Posterior vena cava (tissue), 2 donors: ENCODE measurements at places on chromosomes 11 and 22.

DNA sequence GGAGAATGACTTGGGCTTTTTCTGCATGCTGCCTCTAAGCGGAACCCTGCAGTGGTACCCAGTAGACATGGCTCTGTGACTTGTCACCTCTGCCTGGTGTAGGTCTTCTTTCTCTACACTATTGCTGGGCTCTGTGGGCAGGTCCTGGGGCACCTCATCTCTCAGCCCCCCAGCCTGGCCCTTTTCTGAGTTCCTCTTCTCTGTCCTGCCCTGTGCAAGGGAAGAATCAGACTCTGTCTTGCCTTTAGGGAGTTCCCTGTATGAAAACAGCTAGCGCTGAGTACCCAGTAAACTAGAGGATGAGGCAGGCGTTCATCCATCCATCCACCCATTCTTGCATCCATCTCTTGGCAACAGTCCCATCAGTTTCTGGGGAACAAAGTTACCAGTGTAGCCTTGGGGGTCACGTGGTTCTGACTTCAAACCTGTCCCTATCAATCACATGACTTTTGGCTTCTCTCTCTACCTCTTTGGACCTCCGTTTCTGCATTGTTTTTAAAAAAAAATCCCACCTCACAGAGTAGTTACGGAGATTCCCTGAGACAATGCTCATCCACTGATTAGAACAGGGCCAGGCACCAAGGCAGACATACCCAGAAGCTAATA is 86.4 kb upstream of the WNT11 start:
- no peak for DNase-seq

DNA sequence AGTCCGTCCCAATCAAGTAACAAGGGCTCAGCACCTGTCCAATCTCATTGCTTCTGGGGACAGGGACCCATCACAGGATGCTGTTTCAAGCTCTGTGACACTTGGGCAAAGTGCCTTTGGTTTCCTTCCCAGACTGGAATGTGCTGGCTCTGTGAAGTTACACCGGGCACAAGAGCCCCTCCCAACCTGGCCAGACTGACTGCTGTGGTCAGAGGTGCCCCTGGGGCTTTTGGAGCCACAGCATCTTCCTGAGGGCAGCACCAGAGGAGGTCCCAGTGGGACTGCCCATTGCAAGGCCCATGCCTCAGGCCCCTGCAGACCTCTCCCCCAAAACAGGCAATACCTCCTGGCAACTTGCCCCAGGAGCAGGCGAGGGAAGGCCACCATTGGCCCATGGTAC is 155.2 kb upstream of the GRK3 start:
- DNase-seq: peak; percentile 45

DNA sequence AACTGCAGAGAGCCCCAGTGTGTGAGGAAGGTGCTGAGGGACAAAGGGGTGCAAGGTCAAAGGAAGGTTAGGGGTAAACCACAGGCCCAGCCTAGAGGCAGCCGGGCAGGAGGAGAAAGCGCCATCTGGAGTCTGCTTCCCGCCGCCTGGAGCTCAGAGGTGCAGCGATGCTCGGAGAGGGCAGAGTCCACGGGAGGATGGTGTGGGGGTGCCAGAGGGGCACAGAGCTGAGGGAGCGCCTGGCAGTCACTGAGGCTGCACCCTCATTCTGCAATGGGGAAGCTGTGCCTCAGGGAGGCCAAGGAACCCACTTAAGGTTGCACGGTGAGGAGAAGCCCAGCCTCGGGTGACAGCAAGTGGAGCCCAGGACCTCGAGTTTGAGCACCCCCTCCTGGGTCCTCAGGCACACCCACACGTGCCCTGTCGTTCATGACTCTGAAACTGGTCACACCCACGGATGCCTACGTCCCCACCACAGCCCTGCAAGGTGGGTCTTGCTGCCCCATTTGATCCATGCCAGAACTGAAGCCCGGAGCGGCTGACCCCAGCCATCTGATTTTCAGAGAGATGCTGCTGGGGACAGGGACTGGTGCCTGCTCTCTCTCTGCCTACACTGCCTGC is 1.6 kb downstream of the IL2RB start:
- DNase-seq: no peak

DNA sequence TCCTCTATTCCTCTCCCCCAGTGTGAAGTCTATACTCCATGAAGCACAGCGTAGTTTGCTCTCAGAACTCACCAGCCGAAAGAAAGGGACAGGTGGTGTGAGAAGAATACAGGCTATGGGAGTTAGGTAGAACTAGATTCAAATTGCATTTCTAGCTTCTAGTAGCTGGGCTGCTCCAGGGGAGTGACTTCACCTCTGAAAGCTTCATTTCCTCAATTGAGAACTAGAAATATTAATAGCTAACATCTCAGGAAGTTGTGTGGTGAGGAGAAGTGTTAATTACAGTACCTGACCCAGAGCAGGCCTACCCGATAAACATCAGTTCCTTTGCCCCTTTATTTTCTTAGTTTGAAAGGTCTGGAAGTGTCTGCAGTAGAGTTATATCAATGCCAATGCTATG is 484.7 kb upstream of the TENM4 start:
- DNase-seq: no peak

DNA sequence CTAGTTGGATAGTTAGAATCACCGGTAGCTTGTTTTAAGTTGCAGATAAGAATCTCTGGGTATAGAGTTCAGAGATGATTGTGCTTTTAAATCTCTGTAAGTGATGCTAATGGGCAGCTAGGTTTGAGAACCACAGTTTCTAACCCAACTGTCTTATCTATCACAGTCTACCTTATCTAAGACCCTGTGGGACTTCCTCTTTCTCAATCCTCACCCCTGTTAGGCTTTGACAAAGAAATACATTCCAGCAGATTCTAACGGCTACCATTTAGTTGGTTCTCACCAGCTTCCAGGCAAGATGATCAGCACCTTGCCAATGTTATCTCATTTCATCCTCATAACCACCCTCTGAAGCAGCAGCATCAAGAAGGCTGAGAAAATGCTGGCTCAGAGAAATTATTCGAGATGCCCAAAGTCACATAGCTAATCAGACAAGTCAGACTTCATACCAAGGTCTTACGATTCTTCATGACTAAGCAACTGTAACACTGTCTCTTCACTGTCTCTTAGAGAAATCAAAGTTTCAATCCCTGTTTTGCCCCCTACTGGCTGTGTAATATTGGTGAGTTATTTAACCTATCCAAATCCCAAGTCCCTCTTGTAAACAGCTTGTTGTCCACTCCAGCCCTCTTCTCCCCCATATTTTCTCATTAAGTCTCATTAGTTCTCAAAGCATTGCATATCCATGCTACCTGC is 192.4 kb upstream of the API5 start:
- DNase-seq: no peak

DNA sequence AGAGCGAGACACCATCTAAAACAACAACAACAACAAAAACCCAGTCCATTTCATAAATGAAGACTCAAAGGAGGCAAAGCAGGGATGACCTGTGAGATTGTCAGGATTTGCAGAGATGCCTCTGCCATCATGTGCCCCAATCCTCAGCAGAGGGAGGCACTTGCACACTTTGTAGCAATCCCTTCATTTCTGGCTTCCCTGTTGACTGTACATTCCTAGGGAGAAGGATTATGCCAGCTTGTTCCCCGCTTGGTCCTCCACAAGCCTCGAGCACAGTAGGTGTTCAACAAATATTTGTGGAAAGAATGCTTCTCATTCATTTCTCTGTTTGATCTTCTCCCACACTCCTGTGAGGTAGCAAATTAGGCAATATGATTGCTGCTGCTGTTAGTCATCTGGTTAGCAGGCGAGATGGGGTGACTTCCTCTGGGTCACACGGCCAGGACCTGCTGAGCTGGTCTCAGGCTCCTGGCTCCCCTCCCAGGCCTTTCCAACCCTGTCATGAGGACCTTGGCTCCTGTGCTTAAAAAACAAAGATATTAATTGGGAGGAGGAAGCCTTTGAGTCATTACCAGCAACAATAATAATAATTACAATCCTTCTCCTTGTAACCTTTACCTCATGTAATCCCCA is 34.1 kb downstream of the LIF start:
- peak; percentile 94 for DNase-seq

DNA sequence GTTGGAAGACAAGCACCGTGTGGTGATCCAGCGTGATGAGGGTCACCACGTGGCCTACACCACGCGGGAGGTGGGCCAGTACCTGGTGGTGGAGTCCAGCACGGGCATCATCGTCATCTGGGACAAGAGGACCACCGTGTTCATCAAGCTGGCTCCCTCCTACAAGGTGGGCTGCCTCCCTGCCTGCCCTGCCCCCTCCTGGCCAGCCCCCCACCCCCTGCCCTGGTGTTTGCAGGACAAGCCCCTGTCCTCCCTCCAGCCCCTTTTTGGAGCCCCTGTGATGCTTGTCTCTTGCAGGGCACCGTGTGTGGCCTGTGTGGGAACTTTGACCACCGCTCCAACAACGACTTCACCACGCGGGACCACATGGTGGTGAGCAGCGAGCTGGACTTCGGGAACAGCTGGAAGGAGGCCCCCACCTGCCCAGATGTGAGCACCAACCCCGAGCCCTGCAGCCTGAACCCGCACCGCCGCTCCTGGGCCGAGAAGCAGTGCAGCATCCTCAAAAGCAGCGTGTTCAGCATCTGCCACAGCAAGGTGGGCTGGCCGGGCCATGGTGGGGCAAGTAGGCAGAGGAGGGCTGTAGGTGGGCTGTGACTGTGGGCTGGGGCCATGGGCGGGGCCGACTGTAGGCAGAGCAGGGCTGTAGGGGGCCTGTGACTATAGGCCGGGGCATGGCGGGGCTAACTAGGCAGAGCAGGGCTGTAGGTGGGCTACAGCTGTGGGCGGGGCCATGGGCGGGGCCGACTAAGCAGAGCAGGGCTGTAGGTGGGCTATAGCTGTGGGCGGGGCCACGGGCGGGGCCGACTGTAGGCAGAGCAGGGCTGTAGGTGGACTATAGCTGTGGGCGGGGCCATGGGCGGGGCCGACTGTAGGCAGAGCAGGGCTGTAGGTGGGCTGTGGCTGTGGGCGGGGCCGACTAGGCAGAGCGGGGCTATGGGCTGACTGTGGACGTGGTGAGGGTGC is 13.6 kb downstream of the MUC2 start:
- DNase-seq: peak; percentile 83

DNA sequence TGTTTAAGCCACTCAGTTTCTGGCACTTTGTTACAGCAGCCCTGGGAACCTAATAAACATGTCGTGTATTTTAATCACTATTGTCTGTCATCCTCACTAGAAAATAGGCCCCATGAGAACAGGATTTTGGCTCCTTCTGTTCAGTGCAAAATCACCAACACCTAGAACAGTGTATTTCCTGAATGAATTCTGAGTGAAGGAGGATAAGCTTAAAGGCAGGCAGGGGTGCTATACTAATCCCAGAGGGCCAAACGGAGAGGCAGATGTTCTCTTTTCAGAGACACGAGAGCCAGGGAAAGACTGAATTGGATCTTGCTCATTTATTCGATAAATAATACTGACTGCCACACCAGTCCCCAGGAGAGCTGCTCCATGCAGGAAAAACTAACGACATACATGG is 10.4 kb downstream of the SMCO4 start:
- DNase-seq: no peak

DNA sequence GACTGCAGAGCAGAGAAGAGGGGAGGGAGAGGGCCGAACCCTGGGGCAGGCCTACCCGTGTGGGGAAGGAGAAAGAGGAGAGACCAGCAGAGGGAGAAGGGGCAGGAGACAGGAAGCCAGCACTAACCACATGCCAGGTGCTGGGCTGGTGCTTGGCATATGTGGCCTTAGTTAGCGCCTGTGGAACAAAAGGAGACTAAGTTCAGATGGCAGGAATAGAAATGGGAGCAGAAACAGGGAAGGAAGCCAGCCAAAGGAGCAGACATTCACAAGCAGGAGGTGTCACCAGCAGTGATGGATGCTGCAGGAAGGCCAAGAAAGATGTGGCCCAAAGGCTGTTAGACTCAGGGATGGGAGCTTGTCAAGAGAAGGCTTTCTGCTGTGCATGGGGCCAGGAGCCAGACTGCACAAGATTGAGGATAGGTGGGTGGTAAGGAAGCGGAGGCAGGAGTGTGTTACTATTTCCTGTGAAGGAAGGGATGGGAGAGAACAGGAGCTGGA is 26.7 kb downstream of the TREH start:
- DNase-seq: peak; percentile 37

DNA sequence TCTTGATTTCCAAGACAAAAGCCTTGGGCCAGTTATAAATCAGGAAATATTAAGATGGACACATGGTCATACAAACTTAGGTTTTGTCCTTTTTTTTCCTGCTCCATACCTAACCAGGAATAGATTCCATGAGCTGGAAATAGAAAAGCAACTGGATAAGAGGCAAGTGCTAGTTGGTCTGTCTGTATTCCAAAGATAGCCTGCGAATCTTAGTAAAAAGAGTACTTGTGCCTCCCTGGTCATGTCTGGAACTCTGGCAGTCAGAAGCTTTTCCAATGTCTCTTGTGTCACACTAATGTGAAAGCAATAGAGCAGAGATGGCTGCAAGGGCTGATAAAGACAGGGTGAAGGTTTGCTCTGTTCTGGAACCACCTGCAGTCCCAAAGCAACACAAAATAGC is 590.2 kb upstream of the ANO5 start:
- no peak for DNase-seq

GRCh38 chr11:134758342-134758931 is 346.4 kb upstream of the B3GAT1 start:
- DNase-seq: no peak

GRCh38 chr22:19626666-19627065 is 87.6 kb upstream of the SEPTIN5 start:
- no peak for DNase-seq

DNA sequence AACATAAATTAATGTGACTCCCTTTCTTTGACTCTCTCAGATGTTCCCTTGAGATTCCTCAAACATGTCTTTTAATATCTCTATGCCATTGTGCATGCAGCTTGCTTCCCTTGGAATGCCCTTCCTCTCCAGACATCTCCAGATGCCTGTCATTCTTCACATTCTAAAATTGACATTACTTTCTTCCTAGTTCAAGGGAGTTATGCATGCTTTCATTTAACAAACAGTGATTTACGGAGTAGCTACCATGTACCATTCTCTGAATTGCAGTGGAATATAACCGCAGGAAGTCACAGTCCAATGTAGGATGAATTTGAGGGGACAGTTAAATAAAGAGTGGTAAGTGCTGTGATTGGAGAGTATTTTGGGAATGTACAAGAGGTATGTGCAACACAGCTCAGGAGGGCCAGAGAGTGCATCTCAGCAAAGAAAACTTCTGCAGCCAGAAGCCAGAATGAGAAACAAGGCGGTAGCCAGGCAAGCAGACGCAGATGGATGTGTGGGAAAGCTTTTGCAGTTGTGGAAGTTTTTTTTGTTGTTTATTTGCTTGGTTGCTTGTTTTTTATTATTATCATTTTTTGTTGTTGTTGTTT is 18.7 kb downstream of the MMP10 start:
- no peak for DNase-seq

- DNase-seq: no peak
These were observed 1348.2 kb upstream of the RAG2 start for GRCh38 chr11:37946155-37946766.

DNA sequence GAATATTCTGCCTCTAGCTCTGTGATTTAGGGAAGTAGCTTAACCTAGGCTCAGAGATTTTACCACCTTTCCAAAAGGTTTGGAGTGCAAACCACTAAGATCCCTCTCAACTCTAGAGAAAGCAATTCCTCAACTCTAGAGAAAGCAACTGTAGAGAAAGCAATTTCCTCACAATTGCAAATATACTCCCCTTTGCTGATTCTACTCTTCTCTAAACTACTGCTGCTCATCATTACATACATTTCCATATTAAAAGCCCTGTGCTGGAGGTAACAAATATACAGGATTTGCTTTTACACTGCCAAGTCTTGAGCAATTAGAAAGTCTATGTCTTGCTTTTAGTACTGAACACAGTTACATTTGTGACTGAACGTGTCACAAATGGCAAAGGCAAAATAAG is 48.2 kb downstream of the ALG9 start:
- DNase-seq: no peak
